ENCODE measurements at places on chromosomes 3 and 15. TPM values are rescaled to one million over a fixed set of nuclear protein-coding genes. Genes with fewer than 3 reads are reported as not detected.

Gene GRAMD1C
- 2.1 TPM for total RNA-seq

Gene MCF2L2
- under 0.01 TPM for total RNA-seq

GRCh38 chr15:47843124-47843663 is 125.9 kb downstream of the SEMA6D start:
- no peak for DNase-seq

DNA sequence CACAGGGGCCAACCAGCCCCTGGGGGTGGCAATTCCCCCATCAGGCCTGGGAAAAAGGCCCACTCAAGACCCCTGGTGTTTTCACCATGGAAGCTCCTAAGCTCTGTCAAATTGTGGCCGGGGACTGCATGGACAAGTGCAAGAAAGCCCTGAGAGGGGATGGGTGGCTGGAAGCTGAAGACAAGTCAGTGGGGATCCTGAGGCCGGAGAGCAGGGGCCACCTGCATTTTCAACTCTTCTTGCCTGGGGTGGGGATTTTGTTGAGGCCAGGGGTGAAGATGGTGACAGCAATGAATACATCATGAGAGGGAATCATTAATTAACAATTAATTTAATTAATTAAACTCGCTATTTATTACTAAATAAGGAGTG is 33.9 kb downstream of the FEM1B start:
- no peak for DNase-seq

- DNase-seq, result no peak
Observed at GRCh38 chr15:39618063-39618823, 37.4 kb downstream of the THBS1 start.

DNA sequence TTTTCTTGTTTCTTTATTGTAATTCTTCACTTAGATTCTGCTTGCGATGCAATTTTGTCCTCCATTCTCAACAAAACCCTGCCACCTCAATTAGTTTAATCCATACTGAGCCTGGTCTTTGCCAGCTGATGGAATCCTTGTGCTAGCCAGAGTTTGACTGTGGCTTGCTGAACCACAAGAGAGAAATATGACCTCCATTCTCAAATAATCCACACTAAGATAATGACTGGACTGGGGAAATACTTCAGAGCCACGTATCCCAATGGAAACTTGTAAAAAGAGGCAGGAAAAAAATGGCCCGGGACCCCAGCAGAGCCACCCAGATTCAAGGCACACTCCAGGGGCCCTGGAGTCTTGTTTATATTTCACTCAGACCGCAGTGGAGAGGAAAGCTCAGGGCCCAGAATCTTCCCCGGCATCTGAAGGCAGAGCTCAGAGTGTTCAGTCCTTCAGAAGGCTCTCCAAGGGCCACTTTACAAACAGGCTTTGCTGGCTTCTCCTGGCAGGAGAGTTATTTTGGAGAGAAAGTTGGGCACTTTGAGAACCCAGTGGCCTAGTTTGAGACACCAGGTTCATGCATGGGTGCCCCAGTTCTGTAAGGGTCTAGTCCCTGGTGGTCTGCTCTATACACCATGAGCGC is 62.7 kb downstream of the SSUH2 start:
- peak; percentile 59 for DNase-seq

- no peak for DNase-seq
Observed at GRCh38 chr15:31147944-31148296, 46.4 kb upstream of the TRPM1 start.

DNA sequence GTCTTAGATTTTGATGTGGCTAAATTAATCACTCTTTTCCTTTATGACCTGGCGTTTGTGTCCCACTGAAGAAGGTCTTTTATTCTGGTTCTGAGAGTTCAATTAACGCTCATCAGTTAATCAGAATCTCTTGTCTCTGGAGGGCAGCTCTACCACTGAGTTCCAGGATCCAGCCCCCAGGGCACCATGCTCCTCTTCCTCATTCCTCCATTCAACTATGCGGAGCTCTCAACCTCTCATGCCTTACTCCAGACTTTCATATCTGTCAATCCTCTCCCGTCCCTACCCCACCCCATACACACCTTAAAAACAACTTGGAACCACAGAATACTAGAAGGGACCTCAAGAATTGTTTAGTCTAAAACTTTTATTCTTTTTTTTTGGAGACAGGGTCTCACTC is 4.8 kb upstream of the ABHD5 start:
- no peak for DNase-seq

DNA sequence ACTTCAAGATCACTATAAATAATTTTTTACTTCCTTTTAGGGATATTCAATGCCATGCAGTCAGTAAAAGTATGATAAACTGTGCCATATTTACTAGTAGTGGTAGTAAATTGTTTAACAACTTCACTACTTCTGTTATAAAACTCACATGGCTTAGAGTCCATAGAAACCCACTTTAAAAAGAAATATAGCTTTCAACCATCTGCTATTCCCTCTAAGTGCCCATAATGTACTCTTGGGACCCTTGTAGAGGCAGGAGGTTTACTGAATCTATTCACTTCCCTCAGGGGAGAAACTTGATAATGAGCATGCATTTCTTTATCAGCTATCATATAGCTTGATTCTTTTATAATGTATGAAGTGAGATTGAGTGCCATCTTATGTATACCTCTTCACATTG is 1448.4 kb upstream of the ALCAM start:
- no peak for DNase-seq
